Activated CD4-positive, CD25-positive, alpha-beta regulatory T cell (primary cell): ENCODE measurements at places on chromosomes 12 and 14.

DNA sequence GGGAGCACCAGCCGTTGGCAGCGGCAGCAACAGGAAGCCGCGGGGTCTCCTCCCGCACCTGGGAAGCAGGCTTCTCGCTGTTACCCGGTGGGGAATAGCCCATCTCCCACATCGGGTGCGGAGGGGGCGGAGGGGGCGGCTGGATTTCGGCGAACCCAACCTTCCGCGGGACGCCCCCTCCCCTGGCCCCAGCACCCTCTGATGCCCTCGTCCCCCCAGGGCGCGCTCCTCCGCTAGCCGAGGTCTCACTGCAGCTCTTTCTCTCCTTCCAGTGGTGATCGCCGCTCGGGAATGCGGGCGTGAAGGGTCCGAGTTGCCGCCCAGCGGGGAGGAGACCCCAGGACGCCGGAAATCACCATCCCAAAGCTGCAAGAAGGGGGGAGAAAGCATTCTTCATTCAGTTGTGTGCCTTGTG is 303 bp downstream of the SAMD4A start:
- peak; percentile 9 for DNase-seq

- DNase-seq: no peak
These were observed 247.4 kb downstream of the NRXN3 start for GRCh38 chr14:78417532-78417931.

DNA sequence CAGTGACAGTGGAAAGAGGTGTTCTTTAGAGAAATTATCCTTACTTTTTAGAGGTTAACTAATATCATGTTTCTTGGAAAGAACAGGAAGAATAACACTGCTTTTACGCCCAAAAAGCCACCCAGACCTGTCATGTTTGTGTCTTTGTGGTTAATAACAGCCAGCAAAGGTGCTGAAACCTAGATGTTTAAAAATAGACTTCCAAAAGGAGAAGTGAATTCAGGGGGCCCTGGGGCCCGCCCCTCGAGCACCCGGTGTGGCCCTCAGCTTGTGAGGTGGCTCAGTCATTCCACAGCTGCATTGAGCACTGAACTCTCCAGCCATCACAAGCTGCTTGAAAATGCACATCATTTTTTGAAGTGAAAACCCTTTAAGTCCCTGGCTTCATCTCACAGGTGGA is 20.8 kb upstream of the AMN start:
- no peak for DNase-seq

GRCh38 chr12:119665164-119665929 is 2.6 kb upstream of the PRKAB1 start:
- DNase-seq: no peak

- DNase-seq: no peak
These were observed 37.7 kb downstream of the RAB35 start for GRCh38 chr12:120078868-120079267.

DNA sequence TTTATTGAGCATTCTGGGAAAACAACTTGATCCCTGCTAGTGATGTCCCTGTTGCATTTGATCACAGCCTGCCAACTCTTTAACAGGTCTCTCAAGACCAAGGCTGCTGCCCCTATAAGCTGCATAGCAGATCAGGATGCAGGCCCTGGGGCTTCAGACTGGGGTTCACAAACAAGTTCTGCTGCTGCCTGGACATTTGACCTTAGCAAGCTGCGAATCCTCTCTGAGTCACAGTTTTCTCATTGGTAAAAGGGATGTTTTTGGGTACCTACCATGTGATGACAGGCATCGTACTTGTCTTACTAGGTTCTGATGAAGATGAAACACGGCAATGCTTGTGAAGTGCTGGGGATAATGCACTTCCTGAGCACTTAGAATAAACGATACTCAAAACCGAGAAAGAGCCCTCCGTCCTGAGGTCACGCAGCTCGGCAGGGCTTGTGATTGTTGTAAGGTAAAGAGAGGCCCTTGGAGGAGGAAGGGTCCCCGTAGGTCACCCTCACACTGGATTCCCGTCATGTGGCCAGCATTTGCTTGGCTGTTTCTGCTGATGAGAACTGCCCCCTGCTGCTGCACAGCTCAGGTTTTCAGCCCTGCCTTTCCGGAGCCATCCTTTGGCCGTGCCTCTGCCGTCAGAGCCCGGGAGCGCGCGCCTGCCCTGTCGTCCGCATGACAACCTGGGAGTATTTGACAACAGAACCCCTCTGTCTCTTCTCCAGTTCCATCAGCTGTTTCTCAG is 39.1 kb downstream of the TSPAN9 start:
- no peak for DNase-seq

DNA sequence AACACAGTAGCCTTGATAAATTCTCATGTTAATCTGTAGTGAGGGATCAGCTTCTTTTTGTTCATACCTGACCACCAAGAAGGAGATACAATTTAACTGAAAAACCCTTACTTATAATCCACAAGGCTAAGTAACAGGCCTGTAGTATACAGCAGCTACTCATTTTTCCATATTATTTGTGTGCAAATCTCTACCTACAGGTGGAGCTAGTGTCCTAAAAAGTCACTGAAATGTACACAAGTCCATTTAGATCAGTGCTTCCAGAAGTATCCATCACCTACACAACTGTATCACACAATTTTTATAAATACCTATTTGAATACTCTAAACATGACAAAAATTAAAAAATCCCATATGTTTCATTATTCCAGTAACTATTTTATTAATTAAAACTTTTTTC is 173.2 kb downstream of the SLC35F4 start:
- DNase-seq: no peak

- DNase-seq: no peak
These were observed 12.5 kb downstream of the GNS start for GRCh38 chr12:64746663-64747062.

DNA sequence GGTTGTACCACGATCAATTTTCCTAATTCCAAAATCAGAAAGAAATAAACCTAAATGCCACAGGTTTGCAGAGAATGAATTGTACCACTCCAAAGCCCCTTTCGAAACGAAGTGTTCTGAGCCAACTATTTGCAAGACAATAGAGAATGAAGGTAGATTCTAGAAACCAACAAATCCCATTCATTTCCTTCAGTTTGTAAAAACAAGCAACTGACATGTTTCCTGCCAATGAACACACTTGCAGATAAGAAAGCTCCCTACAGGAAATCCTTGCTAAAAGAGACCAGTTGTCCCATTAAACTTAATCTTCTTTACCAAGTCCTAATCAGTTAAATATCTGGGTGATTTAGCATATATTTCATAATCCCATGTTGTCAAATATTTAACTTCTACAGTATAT is 198.4 kb upstream of the FOXN3 start:
- no peak for DNase-seq

- DNase-seq: no peak
These were observed 90.0 kb upstream of the CLMN start for GRCh38 chr14:95409477-95410272.

GRCh38 chr12:62251609-62251958 is 8.6 kb upstream of the USP15 start:
- DNase-seq: no peak

GRCh38 chr12:76876696-76877229 is 2.1 kb downstream of the CSRP2 start:
- no peak for DNase-seq

GRCh38 chr14:68396461-68396860 is 396.4 kb downstream of the ZFP36L1 start:
- DNase-seq: no peak

GRCh38 chr12:124766727-124767065 is 97.0 kb downstream of the SCARB1 start:
- DNase-seq: no peak

DNA sequence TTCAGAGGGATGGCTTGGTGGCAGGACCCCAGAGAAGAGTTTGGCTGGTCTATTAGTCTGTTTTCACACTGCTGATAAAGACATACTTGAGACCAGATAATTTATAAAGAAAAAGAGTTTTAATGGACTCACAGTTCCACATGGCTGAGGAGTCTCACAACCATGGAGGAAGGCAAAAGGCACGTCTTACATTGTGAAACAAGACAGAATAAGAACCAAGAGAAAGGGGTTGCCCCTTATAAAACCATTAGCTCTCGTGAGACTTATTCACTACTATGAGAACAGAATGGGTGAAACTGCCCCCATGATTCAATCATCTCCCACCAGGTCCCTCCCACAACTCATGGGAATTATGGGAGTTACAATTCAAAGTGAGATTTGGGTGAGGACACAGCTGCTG is 78.5 kb upstream of the SSTR1 start:
- DNase-seq: no peak

GRCh38 chr12:1797991-1798640 is 22.2 kb upstream of the LRTM2 start:
- DNase-seq: no peak

DNA sequence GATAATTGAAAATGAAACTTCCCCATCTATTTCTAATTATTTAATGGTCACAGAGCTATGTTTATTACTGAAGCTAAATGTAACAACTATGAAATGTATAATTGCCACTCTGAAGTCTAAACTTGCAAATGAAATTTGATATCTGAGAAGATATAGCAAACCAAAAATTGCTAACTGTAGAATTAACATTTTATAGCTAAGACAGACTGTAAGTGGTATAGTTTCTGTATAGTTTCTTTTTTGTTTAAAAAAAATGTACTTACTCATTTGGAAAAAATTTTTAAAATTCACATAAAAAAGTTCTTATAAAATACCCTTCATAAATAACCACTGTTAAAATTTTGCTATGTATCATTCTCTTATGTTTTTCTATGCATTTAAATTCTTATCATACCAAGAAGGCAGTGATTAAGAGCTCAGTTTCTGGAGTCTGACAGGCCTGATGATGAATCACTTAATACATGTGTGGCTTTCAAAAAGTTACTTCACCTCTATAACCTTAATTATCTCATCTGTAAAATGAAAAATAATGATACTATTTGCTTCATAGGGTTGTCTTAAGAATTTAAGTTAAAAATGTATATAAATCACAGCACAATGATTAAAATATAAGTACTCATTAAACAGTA is 214.7 kb upstream of the GARIN2 start:
- no peak for DNase-seq

DNA sequence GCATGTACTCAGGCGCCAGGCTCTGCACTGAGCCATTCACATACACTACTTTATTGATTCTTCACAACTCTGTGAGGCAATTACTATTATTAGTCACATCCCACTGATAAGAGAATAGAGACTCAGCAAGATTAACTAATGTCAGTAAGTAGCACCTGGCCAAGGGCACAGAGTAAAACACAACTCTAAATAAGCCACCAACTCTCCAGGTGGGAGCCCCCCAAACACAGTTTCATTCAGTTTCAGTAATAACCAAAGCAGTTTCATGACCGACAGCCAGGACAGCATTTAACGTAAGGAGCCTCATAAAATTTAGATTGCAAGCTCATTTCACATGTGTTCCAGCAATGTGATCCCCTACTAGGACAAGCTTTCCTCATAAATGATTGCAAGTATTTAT is 323.1 kb upstream of the CCDC196 start:
- no peak for DNase-seq

- DNase-seq: no peak
These were observed 2.6 kb downstream of the TMTC1 start for GRCh38 chr12:29781188-29781587.

GRCh38 chr12:68222326-68222725 is 3.3 kb downstream of the IL26 start:
- no peak for DNase-seq

DNA sequence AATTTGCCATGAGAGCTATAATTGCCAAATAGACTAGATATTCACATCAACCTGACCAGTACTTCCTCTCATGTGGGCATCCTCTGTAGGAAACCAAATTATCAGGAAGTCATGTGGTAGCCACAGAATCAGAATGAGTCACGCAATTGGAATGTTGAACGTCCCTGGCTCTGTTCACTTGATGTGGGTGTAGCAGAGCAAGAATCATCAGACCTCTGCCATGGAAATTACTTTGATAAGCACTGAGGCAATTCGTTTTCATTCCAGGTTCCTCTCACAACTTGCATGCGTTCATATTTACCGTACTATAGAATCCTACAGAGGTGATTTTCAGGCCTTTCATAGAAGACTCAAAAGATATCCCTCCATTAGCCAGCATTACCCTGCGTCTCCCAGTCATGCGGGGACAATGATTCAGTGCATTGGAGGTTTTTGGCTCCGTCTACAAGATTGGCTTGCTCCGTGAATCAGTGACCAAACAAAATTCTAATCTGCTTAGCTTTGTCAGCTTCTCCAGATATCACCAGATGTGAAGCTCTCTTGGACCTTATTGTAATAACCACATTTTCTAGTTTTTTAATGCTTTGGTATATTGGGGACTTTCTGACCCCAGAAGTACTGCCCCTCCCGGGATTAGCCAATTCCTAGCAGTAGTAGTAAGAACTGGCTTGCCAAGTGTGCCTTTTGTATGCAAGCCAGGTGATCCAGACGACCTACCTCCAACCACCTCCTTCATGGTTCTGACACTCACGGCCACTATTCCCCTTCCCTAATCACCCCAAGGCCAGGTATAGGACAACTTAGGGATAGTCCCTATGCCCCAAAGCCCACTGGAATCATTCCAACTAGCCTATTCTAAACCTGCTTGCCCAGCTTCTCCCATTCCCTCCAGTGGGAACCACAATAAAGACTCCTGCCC is 133.4 kb downstream of the KICS2 start:
- no peak for DNase-seq

GRCh38 chr12:48302161-48302911 is 48.4 kb downstream of the ZNF641 start:
- no peak for DNase-seq

GRCh38 chr12:62256408-62257096 is 3.7 kb upstream of the USP15 start:
- DNase-seq: no peak

DNA sequence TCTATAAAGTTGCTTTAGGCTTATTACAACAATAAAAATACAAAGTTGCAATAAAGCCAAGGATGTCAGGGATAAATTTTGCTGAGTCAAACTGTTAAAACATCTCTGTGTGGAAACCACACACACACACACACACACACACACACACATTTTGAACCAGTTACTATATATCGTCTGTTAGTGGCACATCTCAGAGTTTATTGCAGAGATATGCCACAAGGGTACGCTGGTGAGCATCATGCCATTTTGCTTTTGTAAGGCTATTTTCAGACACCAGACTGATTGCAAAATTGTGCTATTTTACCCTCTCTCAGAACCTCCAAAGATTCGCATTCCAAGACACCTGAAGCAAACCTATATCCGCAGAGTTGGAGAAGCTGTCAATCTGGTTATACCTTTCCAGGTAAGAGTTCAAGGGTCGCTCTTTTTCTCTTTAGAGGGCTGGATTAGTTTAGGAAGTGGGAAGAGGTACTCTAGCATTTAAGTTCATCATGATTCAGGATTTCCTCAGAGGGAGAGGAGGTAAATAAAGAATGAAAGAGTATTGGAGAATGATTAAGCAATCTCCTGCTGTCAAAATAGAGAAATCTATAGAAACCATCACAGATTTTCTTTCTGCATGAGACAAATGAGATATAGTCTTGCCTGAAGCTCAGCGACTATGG is 27.3 kb upstream of the CHPT1 start:
- no peak for DNase-seq
